ENCODE measurements at places on chromosomes 3 and 15.

DNA sequence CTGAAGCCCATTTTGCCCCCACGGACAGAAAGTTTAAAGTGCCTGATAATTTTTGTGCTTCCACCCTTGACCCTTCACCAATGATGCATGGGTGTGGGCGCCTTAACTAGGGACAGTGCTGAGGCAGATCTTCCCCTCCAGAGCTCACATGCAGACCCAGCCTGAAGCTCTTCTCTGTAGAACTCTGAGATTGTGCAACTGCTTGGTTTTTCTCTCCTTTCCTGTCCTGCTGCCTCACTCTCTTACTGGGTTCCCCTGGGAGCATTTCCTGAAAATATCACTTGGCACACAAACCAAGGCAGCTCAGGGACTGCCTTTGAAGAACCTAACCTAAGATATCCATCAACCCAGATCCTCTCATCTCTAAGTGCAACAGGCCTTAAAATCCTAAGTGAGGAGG lies 220.3 kb upstream of the STT3B start:
- no peak overlapping the region for H3K4me3 ChIP-seq
- H3K27ac ChIP-seq: no peak overlapping the region
- no peaks in the 10 kb centered on the region for H3K4me1 ChIP-seq
- DNase-seq: no peak
- no peaks in the 10 kb centered on the region for H3K36me3 ChIP-seq
- no peaks in the 10 kb centered on the region for H3K27me3 ChIP-seq

GRCh38 chr3:190305406-190305805 lies 16.8 kb downstream of the CLDN1 start:
- no peak overlapping the region for H3K4me3 ChIP-seq
- no peaks in the 10 kb centered on the region for H3K4me1 ChIP-seq

GRCh38 chr3:125318167-125318865 lies 56.8 kb downstream of the ZNF148 start:
- peaks cover 2% of the 10 kb centered on the region for H3K27me3 ChIP-seq
- H3K27ac ChIP-seq: no peak overlapping the region
- no peak overlapping the region for H3K4me3 ChIP-seq
- H3K36me3 ChIP-seq: no peaks in the 10 kb centered on the region

DNA sequence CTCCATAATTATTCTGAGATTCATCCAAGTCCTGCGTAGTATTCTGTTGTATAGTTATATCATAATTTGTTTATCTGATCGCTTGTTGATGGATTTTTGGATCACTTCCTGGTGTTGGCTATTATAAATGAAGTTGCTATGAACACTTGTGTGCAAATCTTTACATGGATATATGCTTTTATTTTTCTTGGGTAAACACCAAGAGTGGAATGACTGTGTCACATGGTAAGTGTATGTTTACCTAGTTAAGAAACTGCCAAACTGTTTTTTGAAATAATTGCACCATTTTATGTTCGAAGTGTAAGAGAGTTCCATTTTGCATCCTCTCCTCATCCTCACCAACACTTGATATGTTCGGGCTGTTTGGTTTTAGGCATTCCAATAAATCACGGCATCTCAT lies 360.4 kb upstream of the FRG2C start:
- no peak for DNase-seq
- H3K27me3 ChIP-seq: no peaks in the 10 kb centered on the region
- no peaks in the 10 kb centered on the region for H3K4me1 ChIP-seq
- H3K27ac ChIP-seq: no peak overlapping the region
- no peak overlapping the region for H3K4me3 ChIP-seq
- no peaks in the 10 kb centered on the region for H3K36me3 ChIP-seq

GRCh38 chr15:64507293-64507802 lies 47.0 kb downstream of the ZNF609 start:
- H3K36me3 ChIP-seq: no peaks in the 10 kb centered on the region
- H3K27ac ChIP-seq: no peak overlapping the region
- H3K4me1 ChIP-seq: no peaks in the 10 kb centered on the region
- H3K27me3 ChIP-seq: no peaks in the 10 kb centered on the region
- H3K4me3 ChIP-seq: no peak overlapping the region
- DNase-seq: no peak

GRCh38 chr15:94882071-94882712 lies 650.8 kb downstream of the MCTP2 start:
- no peak overlapping the region for H3K27ac ChIP-seq
- H3K36me3 ChIP-seq: no peaks in the 10 kb centered on the region
- H3K4me3 ChIP-seq: no peak overlapping the region
- no peaks in the 10 kb centered on the region for H3K27me3 ChIP-seq
- DNase-seq: no peak
- no peaks in the 10 kb centered on the region for H3K4me1 ChIP-seq

GRCh38 chr3:183924956-183925355 lies 40.3 kb upstream of the PARL start:
- no peak overlapping the region for H3K4me3 ChIP-seq
- H3K36me3 ChIP-seq: peaks cover 31% of the 10 kb centered on the region
